Kasumi-1 (cell line): ENCODE measurements at places on chromosomes 7 and 10.

GRCh38 chr10:76563286-76563685 lies 1074.3 kb downstream of the KCNMA1 start:
- no peak for DNase-seq

DNA sequence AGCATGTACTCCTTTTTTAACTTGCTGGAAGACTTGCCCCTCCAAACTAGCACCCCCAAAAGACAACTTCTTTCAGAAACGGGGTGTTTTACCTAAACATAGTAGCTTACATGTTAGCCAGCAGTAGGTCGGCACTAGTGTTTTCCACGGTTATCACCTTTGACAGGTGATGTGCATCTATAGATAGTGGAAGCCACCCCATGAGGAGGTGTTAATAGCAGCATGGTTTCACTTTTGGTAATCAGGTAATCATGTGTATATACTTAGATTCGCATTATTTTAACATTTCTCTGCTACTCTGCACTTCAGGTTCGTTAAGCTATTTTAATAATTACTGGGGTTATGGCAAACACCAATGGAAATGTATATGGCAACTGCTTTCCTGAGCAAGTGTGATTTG lies 17.6 kb downstream of the SRI start:
- no peak for DNase-seq

GRCh38 chr10:50937230-50937907 lies 51.9 kb upstream of the A1CF start:
- peak; percentile 70 for DNase-seq

GRCh38 chr7:141641876-141642275 lies 60.1 kb downstream of the DENND11 start:
- DNase-seq: peak; percentile 25

DNA sequence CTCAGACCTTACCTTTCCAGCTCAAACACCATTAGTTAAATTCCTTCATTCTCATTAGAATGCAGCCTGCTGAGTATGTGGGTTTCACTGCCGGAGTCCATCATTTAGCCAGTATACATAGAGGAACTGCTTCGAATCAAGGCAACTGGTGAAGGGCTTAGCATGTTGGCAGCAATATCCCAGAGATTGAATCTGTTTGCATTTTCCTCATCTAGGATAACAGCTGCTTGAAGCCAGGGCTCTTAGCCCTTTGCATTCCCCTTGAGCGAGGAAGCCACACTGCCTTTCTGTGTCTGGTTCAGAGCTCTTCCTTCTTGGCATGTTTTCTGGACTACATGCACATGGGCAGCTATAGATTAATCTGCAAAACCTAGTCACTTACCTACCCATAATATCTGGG lies 14.7 kb downstream of the NODAL start:
- DNase-seq: no peak

DNA sequence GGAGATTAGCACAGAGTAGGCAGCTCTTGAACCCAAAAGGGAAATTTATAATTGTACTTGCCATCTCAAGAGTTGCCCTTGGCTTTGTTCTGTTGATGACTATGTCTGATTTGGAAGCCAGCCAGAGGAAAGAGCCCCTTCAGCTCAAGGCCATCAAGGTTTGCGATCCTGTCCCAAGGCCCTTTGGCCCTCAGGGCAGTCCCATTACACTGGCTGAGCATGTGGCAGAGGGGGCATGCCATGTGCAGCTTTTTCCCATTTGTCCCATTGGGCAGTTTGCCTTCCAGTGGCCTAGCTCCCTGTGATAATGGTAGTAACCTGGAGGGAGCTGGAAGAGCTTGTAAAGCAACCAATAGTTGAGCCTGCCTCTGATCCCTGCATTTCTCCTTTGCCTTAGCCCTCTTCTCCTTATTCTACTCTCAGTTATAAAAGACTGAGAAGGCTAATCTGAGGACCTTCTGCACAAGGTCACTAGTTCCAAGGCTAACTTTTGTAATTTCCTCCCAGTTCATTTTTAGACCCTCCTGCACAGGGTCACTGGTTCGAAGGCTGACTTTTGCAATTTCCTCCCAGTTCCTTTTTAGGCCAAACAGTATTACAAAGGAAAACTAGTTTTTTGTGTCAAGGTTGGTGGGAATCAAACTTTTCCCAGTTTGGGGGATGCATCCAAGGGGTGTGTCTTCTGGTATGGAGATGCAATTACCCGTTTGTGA lies 31.0 kb upstream of the ARHGAP12 start:
- DNase-seq: peak; percentile 62

DNA sequence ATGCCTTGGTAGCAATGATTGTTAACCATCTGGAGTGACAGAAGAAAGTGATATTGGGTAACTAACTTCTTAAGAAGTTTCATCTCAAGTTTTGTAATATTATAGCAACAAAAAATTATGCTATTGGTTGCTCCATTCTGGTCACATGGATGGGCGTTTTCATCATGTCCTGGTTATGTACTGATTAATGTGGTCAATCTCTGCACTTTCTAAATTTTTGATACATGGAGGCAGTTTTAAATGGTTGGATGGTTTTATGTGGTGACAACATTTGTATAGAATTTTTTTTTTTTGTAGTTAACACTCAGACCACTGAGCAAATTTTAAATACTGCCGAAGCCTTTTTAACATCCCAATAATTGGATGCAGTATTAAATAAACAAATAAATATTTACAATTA lies 55.2 kb upstream of the CCAR1 start:
- DNase-seq: no peak

GRCh38 chr7:111053035-111053434 lies 37.9 kb upstream of the LRRN3 start:
- no peak for DNase-seq

- no peak for DNase-seq
Observed at GRCh38 chr7:113338071-113338696, 219.8 kb upstream of the SMIM30 start.

- DNase-seq: no peak
Observed at GRCh38 chr10:98486421-98486820, 39.7 kb upstream of the HPS1 start.

DNA sequence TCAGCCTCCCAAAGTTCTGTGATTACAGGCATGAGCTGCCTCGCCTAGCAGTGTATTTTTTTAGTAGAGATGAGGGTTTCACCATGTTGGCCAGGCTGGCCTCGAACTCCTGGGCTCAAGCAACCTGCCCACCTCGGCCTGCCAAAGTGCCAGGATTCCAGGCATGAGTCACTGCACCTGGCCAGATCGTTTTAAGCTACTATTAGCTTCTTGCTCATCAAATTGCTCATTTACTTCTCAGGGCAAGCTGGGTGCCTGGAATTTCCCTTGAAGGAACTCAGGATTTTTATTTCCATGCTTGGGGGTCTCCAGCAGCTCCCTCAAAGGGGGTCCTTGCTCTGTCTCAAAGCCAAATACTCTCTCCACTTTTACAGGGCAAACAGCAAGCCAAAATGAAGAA lies 798.0 kb upstream of the AUTS2 start:
- DNase-seq: no peak

GRCh38 chr7:30080818-30081217 lies 52.6 kb downstream of the PLEKHA8 start:
- DNase-seq: no peak

DNA sequence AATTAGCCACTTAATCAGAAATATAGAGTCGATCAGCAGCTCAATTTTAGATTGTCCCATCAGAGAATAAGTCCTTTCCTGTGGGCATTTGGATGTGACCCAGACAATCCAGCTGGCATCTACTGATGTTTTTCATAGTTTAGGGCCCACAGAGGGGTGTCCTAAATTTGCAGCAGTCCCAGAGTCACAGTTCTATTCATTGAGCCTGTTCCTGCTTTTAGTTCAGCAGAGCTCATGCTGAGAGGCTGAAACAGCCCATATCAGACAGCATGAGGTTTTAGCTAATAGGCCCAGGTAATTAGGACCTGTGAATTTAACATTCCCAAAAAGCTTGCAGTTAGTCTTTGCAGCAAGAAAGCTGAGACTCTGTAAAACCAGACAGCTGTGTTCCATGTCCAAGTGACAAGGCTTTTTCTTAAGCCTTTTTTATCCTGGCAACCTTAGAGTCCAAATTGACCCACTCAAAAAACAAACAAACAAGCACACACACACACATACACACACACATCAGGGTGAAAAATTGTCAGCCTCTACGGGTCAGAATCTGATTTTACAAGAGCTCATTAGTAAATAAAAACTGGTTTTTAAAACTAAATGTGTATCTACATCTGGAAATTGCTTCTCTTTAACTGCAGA lies 33.7 kb downstream of the ANKIB1 start:
- DNase-seq: no peak

GRCh38 chr10:114520453-114520852 lies 116.2 kb upstream of the AFAP1L2 start:
- DNase-seq: no peak

DNA sequence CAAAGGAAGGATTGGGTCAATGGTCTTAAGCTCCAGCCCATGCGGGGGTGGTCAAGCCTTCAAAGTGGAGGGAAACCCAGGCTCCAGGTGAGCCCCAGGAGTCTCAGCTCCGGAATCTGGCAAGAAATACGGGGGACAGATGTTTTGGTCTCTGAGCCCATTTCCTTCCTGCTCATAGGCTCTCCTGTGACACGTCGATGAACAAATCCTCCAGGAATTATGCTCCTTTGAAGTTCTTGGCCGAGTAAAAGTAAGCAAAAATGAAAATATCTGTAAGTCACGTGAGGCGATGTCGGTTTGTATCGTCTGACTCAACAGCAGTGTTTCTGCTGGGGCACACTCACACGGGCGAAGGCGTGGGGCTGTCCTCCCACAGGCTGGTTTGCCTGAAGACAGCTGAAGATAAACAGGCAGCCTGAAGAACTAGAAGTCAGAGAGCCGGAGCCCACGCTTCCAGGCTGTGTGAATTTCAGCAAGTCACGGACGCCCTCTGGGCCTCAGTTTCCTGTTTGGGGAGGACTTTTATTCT lies 52.6 kb upstream of the SMNDC1 start:
- no peak for DNase-seq

GRCh38 chr10:74109452-74109851 lies 41.2 kb downstream of the AP3M1 start:
- DNase-seq: no peak

DNA sequence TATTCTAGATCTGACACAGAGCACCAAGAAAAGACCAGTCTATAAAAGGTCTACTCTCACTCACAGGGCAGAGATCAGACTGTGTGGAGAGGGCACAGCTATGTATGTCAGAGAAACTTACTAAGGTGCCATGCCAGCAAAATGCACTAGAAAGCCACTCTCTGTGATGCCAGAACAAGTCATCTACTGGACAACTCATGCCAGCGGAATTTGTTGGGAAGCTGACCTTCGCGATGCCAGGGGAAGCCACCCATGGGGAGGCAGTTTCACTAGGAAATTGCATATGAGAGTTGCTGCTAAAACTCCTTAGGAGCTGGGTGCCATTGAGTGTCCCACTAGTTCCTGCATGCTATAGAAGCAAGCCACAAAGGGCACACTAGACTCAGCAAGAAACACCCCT lies 58.5 kb downstream of the MICU1 start:
- DNase-seq: no peak

DNA sequence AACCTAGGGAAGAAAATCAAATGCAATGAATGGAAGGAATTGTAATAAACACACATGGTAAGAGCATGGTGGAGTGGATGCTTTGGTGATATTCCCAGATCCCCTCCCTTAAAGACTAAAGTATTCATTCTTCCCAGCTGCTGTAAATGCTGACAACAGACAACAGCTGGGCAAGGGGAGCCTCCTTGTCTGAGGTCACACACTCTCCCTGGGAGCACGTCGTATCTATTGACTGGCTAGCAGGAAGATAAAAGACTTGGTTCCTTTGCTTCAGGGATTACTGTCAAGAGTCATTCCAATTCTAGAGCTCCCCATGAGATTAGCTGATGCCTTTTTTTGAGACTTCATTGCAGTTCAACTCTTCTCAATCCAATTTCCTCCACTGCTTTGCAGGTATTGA lies 443.5 kb upstream of the ETV1 start:
- no peak for DNase-seq

- no peak for DNase-seq
Observed at GRCh38 chr7:75823198-75823910, 9.7 kb upstream of the CCL24 start.

DNA sequence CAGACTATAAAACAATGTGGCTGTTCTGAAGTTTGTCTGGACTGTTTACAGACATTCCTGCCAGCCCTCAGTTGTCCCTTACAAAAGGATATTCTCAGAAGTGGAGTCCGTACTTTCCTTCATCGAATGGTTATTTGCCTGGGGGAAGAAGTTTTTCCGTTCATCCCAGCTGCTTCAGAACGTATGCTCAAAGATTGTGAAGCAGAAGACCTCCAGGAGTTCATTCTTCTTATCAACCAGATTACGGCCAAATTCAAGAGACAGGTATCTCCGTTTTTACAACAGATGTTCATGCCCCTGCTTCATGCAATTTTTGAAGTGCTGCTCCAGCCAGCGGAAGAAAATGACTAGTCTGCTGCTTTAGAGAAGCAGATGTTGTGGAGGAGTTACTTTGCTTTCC lies 174.3 kb upstream of the NUPR2 start:
- DNase-seq: no peak

- no peak for DNase-seq
Observed at GRCh38 chr7:4753598-4754432, 21.6 kb upstream of the AP5Z1 start.

DNA sequence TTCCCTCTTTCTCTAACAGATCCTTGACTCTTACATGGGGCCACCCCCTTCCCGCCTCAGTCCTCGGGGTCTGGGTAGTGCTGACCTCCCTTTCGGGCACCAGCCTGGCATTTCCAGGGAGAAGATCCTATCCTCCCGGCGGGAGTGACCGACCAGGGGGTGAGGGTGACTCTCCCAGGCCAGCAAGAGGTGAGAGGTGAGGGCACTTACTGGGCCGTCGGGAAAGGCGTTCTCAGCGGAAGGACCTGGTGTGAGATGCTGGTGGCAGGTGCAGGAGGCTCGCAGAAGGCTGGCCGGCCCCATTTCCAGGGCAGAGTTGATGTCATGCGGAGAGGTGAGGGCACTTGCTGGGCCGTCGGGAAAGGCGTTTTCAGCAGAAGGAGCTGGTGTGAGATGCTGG lies 4.2 kb upstream of the FOXL3 start:
- no peak for DNase-seq

DNA sequence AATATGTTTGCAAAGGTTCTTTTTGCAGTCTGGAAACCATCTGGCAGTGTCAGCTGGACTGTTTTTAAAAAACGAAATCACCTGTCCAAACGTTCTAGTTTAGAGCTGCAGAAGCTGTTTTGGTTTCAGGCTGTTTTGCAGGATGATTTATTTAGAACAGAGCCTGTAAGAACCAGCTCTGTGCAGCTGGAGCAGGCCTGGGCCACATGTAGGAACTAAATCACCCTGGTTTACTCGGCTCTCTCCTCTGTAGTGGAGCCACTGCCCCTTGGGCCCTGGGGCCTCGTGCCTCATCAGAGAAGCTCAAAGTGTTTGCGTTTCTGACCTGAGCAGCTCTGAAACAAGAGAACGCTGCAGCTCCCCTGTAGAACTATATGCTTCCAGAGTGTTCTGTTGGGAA lies 142.5 kb downstream of the ACTR3B start:
- DNase-seq: no peak

GRCh38 chr10:99888622-99889021 lies 106.2 kb downstream of the ABCC2 start:
- DNase-seq: no peak

- peak; percentile 83 for DNase-seq
Observed at GRCh38 chr10:87734987-87735827, 75.5 kb downstream of the PAPSS2 start.

- DNase-seq: no peak
Observed at GRCh38 chr7:155448632-155449007, 9.3 kb upstream of the EN2 start.
